H7 (cell line): ENCODE measurements at places on chromosomes 4 and X.

DNA sequence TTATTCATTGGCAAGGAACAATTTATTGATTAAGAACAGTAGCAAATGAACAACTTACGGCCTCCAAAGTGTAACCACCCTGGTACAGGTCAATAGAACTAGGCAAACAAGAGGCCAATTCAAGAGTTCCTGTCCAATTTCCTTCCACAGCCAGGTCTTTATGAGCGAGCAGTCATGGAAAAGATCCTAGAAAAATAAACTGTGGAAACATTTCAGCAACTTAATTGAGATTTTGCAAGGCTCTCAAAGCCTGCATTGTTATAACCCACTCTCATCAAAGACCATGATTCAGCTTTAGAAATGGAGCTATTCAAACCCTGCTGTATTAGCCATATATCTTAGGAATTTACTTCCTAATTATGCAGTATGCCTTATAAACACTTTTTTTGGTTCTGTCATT, 43.6 kb downstream of the UNC5C start:
- DNase-seq: no peak

GRCh38 chr4:127236889-127237288, 395.9 kb upstream of the INTU start:
- no peak for DNase-seq

DNA sequence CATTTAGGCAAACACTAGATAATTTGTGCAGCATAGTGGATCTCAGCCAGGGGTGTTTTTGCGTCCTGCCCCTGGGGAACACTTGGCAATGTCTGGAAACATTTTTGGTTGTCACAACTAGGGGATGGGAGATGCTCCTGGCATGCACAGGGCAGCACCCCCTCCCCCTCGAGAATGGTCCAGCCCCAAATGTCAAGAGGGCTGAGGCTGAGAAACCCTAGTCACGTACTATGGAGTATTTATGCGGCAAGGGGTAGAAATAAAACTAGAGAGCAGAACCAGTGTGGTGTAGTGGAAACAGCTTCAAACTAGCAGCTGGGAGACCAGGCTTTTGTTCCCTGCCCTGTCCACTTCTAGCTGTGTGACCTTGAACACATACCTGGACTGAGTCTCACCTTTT, 38.2 kb upstream of the CLCN4 start:
- no peak for DNase-seq

GRCh38 chr4:143633833-143634232, 66.6 kb downstream of the FREM3 start:
- DNase-seq: no peak

- peak; percentile 95 for DNase-seq
These were observed 82.3 kb upstream of the CD99 start for GRCh38 chrX:2608638-2609430.
